ENCODE measurements at places on chromosomes 4 and X.

DNA sequence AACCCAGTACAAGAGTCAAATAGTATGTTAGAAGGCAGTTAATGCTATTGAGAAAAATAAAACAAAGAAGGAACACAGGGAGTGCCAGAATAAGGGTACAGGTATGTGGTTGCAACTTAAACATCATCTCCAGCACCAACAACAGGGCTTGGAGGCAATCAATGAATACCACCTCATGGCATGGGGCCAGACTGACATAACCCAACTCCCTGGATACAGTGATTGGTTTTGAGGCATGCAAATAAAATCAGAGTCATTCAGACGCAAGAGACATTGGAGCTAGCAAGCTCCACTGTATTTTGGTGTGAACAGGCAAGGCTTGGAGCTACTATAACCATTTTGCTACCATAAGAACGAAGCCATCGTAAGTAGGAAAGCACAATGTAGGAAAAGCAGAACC lies 56.7 kb downstream of the PPP3CA start:
- DNase-seq: no peak

DNA sequence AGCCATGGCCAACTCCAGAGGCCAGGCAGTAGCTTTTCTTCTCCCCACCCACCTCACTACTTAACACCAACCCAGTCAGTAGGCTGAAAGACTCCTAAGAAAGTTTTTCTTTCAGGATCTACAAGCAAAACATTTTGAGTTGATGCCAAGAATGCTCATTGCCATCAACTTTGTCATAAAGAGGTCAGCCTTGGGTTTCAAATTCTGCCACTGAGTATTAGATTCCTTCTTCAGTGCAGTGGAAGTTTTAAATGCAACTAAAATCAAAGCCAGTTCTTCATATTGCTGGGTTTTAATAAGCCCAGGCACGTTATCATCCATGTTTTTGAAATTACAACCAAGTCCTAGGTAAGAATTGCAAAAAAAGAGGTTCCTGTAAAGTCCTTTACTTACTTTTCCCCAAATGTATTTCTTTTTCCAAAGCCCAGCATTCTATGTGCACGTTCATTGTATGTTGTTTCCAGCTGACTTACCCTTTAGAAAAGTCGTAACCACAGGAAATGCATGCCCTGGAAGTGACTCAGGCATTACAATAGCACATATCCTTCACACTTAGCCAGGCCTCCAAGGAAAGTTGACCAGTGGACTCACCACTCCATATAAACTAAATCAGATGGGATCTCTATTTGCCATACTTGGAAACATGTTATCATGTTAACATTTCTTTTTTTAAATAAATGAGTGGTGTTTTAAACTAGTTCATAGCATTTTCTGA lies 229.9 kb downstream of the SOX3 start:
- DNase-seq: no peak

DNA sequence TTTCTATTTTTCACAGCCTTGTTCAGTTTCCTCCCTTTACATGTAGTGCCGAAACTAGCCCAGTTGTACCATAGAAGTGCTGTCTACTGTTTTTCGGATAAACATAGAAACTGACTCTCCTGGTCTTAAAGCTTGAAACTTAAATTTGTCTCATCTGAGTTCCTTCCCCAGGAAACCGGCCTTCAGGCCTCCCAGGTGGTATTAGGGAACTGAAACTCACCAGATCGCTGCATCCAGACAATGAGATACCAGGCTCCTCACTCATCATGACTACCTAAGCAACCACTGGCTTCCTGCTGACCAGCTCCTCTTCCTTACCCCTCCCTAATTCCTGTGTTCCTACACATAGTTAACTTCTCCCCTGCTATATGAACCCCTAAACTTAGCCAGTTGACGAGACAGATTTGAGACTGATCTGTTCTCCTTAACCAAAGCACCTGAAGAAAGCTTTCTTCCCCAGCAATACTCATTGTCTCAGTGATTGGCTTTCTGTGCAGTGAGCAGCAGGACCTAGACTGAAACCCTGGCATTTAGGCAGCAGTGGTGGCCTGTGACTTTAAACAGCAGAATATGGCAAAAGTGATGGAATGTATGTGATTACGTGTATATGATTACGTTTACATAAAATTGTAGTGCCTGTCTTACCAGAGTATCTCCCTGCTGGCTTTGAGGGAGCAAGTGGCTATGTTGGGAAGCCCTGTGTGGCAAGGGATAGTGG lies 959.1 kb upstream of the LCORL start:
- DNase-seq: no peak

- DNase-seq: no peak
These were observed 33.6 kb downstream of the LNX1 start for GRCh38 chr4:53557669-53558064.

- DNase-seq: no peak
These were observed 257.0 kb downstream of the IDS start for GRCh38 chrX:149248073-149248625.

- no peak for DNase-seq
These were observed 7.3 kb downstream of the RGS12 start for GRCh38 chr4:3299976-3300671.

All from midbrain (tissue), 1 donor.